ENCODE measurements at places on chromosomes 1 and 21.

DNA sequence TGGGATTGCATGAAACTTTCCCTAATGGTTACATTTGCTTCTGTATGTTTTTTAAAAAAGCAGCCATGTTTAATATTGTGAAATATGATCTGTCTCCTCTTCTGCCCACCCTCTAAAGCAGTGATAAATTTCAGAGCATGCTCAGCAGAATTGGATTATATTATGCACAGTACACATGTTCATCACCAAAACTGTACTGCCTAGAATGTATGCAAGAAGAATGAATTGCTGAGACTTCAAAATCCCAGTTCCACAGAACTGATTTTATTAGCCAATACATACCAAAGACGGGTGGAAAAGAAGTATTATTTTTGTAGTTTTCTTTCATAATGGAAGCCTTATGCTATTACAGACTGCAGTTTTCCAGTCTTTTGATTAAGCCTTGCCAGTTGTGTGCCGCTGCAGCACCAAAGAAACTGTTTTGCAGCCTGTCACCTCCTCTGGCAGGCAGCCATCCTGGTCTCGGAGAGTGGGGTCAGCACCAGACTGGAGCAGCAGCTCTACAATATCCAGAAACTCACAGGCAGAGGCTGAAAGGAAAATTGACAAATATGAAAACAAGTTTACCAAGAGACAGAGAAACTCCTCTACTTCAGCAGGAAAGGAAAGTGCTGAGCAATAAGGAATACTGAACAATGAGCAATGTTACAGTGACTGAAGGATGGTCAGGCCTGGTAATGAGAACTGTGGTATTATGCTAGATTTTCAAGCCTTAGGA lies 58.1 kb downstream of the LHX4 start:
- no peak for DNase-seq

DNA sequence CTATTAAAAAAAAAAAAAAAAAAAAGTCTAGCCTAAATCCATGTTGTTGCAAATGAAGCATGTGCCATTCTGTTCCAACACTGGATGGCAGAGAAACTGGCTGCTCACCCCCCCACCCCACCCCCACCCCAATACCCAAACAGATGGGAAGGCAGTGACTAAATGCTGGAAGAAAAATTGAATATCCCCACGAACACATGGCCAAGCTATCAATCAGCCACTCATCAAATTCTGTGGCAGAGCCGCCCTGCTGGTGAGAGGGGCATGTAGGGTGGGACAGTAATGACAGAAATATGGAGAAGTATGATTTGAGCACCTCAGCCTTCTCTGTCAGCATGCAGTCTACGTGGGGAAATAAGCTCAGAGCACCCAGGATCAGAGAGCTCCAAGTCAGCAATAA lies 34.1 kb downstream of the OPTC start:
- DNase-seq, result no peak

GRCh38 chr1:80365359-80366021 lies 1359.0 kb upstream of the ADGRL4 start:
- DNase-seq, result no peak

DNA sequence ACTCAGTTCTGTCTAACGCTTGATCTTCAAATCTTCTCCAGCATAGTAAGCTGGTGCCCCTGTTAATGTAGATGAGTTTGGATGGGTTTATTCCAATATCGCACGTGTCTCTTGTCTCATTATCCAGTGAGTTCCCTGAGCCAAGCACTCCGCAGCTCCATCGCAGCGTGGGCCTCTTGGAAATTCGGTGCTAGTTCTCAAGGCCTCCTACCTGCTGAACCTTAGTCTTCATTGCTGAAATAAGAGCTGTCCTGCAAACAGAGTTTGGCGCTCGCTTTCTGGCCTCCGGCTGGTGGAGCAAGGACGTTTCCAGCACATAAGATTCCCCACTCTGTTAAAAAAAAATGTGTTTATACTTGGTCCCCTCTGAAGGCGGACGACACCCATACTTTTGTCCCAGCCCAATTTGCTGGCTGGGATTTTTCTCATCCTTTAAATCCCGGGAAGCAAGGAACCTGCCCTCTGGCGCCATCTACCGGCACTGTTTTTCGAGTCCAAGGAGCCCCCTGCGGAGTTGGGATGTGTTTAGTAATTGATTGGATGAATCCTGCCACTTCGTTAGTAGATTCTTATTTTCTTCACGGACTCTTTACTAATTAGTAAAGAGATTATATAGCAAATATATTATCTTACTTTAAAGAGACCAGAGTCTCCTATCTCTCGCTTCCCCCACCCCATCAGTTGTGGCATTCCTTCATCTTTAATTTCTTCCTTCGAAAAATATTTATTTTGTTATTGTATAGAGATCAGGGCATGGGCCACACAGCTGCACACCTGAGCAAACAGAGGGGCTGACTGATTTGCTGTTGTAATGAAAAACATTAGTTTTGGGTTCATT lies 14.7 kb downstream of the JUN start:
- DNase-seq, result peak; percentile 24

DNA sequence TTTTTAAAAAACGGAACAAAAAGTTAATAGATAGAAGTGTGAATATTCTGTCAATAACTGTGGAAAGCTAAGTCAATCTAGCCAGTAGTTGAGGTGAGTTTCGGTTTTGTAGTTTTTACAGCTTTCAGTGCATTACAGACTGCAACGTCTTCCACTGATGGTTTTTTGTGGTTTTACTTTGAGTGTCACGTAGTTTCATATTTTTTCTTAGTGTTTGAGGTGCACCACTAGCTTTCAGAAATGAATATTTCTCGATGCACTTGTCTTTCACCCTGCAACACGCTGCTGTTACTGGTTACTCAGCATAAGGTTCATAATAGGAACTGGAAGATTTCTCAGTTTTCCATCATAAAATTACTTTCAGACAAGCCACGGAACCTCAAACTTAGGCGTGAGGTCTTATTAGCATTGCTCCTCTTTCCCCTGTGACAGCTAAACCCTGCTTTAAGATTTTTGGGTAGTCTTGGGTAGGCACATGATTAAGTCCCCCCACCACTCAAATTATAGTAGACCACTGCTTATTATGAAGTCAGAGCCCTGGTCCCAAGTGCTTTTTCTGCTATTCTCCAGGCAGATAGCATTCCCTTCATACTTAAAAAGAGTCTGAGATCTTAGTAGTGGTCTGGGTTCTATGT lies 1412.7 kb downstream of the KCNT2 start:
- DNase-seq, result no peak

DNA sequence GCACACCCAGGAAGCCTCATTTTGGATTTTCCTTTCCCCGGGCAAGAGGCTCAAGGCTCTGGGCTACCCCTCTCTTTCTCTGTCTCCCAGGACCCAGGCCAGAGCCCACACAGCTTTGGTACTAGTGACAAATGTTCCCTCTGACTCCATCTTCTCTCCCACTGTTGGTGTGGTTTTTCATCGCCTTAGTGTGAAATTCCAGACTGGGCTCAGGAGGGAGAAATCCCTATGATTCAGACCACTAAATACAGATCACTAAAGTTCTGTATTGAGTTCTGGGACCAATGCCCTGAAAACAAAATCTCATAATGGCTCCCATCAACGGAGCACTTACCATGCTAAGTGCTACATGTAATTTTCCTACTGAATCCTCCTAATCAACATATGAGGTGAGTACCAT lies 26.1 kb downstream of the IQGAP3 start:
- DNase-seq, result no peak

DNA sequence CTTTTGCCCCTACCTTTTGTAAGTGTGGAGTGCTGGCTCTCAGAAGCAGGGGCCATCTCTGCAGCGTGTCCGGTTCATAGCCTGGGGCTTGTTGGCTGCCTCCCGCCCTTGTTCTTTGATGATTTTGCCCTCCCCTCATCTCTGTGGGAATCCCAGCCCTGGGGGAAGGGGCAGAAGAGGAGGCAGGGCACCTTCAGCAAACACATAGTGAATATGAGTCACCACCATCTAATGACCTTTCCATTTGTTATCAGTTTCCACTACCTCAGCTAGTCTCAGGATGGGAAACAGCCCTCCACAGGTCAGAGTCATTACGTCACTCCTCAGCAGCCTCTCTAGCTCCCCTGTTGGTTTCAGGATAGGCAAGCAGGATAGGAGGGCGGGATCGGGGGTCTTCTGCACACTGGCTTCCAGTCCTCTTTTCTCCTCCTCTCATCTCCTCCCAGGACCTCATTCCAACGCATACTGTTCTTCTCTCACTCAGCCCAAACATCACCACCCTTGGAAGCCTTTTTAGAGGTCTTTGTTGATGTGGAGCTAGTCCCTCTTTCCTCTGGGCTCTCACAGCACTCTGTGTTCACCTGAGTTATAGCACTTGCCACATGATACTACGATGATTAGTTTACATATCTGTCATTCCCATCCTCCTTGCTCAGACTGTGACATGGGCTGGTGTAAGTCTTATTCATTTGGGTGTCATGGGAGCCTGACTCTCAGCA lies 15.8 kb downstream of the GADD45A start:
- peak; percentile 2 for DNase-seq
